ENCODE measurements at places on chromosomes 16 and 17.

DNA sequence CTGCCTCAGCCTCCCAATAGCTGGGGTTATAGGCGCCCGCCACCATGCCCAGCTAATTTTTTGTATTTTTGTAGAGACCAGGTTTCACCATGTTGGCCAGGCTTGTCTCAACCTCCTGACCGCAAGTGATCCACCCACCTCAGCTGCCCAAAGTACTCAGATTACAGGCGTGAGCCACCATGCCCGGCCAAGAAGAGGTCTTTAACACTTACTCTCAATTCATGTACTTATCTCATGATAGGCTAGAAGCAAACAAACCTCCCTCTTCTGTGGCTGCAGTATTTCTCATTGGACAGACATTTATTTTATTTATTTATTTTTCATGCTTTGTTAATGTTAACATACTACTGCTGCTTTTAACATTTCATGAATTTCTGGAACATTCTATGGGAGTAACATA, 7.0 kb upstream of the NT5C start:
- H3K27me3 ChIP-seq: no peaks in the 10 kb centered on the region
- H3K4me1 ChIP-seq: peaks cover 5% of the 10 kb centered on the region
- no peak for DNase-seq
- no peak overlapping the region for H3K4me3 ChIP-seq

DNA sequence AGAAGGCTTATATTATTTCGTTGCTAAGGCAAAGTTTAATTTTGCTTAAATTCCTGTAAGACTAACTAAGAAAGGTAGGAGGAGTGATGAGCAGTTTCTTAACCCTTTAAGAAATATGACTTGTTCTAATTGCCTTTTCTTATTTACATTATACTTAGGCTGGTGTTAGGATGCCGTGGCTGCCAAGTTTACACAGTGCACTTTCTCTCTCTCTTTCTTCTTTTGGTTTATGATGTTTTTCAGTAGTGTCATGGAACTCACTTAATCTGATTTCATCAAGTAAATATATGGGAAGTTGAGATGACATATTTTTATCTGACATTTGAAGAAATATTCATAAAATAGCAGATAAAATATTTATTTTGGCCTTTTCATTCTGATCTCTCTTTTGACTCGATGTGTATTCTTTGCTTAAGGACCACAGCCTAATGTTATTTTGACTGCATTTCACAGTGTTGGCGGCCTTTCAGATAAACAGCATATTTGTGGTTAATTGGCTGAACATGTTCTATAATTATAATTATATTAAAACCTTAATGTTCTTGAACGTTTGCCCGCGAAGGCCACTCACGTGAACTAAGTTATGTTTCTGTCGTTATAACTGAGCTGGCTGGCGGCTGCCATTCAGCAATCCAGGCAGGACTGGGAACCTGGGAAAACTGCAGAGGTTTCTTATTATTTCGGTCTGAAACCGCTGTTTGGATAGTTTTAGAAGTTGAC, 191.6 kb downstream of the WWOX start:
- no peak overlapping the region for H3K27ac ChIP-seq
- H3K4me3 ChIP-seq: no peak overlapping the region
- no peak for DNase-seq
- no peaks in the 10 kb centered on the region for H3K27me3 ChIP-seq
- no peaks in the 10 kb centered on the region for H3K36me3 ChIP-seq

- DNase-seq: no peak
- H3K4me3 ChIP-seq: no peak overlapping the region
- peaks cover 4% of the 10 kb centered on the region for H3K4me1 ChIP-seq
Observed at GRCh38 chr17:27512511-27513346, 56.5 kb downstream of the KSR1 start.

GRCh38 chr17:64585146-64585545, 77.0 kb downstream of the SMURF2 start:
- H3K27me3 ChIP-seq: no peaks in the 10 kb centered on the region
- H3K27ac ChIP-seq: no peak overlapping the region
- H3K4me3 ChIP-seq: no peak overlapping the region
- H3K36me3 ChIP-seq: peaks cover 62% of the 10 kb centered on the region
- no peak for DNase-seq

Data from stomach (tissue), 19 donors.